ENCODE measurements at places on chromosomes 11 and 22. TPM values are rescaled to one million over a fixed set of nuclear protein-coding genes. Genes with fewer than 3 reads are reported as not detected.

DNA sequence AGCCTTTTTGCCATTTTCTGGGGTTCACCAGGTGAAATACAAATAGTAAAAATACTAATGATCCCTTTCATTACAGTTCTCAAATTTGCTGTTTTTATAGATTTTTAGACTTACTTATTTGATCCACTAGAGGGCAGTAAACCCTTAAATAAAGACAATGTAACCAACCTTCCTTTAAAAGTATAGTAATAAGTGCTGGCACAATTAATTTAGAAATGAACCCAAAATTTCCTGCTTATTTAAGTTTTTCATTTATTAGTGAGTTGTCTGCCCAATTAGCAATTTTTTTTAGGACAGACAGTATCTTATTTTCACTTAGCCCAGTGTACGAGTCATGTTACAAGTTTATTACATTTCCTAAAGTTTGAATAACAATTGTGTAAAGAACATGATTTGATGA, 4.7 kb downstream of the DDIAS start:
- no peak for DNase-seq

DNA sequence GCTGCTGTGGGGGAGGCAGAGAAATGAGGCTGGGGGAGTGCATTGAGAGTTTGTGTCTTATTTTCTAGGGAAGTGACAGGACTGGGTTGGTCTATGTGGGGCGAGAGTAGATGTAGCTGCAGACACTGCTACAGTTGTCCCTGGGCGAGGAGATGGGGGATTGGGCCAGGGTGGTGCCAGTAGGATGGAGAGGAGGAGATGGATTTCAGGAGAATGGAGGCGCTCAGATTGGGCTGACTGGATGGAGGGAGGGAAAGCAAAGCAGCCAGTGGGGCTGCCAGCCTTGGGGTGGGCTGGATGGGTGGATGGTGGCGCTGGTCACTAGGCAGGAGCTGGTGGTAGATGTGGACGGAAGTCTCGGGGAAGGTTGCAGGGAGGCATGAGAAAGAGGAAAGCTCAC, 9.3 kb downstream of the OMP start:
- no peak for DNase-seq

DNA sequence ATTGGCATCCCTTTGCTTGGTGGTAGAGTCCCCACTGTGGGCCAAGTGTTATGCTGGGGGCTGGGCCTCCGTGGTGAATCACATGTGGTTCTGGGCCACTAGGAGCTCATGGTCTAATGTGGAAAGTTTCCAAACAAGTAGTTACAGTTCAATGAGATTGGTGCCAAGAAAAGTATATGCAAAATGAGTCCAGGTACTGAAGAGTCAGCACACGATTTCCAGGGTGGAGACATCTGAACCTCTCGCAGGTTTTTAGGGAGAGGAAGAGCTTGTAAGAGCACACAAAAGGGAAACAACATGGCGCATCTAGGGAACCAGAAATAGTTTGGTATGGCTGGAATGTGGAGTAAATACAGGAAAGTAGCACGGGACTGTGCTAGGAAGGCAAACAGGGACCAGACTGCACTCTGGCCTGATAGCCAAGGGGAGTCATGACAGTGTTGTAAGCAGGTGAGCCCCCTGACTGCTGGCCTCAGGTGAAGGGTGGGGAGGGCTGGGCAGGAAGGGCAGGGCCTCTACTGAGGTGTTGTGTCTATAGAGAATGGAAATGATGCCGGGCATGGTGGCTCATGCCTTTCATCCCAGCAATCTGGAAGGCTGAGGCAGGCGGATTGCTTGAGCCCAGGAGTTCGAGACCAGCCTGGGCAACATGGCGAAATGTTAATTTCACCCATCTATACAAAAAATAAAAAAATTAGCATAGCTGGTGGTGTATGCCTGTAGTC, 12.6 kb downstream of the POLR2F start:
- DNase-seq: no peak

DNA sequence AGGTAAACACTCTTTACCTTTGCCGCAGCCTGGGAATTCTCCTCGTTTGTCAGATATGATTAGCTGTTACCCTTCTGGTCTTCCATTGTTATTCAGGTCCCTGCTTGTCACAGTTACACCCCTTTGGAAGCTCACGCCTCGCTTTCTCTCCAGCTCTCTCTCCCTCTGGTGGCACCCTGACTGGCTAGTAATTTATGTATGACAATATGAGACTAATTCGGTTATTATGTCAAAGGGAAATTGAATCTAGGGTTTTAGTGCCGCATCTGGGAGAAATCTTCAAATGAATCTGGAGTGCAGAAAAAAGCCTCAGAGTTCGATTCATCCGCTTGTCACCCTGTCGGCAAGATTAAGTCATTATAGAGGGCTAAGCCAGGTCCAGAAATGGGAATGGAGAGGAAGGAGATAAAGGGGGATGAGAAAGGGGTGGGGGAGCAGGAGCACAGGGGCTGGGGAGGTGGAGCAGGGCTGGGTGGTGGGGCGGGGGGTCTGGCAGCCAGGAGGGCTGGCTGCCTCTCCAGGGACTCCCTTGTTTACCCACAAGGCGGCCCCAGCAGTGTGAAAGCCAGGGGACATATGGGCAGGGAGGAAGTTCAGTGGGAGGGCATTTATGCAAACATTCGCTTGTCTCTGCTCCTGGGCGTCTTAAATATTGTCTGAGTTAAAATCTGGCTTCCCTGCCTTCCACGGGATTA, 179.0 kb upstream of the NECTIN1 start:
- no peak for DNase-seq

- DNase-seq: no peak
These were observed 57.9 kb downstream of the TRIM29 start for GRCh38 chr11:120079750-120080610.

Gene TRIM34
- 6.9 TPM for total RNA-seq

Gene UBASH3B
- total RNA-seq: 2.2 TPM

Measured in vagina (tissue), 2 donors.